Fibroblast of skin of left quadriceps (primary cell): ENCODE measurements at places on chromosomes 7 and 10.

- no peak for DNase-seq
Measured at GRCh38 chr7:91759205-91759863, 121.2 kb downstream of the MTERF1 start.

GRCh38 chr7:31919678-31920369 is 150.4 kb downstream of the PDE1C start:
- DNase-seq: no peak

- peak; percentile 33 for DNase-seq
Measured at GRCh38 chr7:43785420-43785819, 26.9 kb downstream of the BLVRA start.

DNA sequence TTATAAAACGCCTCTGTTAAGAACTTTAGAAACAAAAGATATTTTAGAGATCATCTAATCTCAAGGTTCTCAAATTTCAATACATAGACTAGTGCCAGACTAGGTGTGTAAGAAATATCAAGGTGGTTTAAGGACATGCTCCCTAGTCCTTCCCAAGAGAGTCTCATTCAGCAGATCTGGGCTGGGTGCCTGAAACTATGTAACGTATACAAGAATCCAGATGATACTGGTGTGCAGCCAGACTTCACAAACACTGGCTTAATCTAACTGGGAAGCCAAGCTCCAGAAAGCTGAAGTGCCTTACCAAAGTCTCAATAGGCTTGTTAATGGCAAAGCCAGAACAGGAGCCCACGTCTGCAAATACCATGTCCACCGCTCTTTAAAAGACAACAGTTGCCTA is 105.0 kb upstream of the AMPH start:
- no peak for DNase-seq

GRCh38 chr10:100531761-100532160 is 2.1 kb upstream of the NDUFB8 start:
- no peak for DNase-seq

DNA sequence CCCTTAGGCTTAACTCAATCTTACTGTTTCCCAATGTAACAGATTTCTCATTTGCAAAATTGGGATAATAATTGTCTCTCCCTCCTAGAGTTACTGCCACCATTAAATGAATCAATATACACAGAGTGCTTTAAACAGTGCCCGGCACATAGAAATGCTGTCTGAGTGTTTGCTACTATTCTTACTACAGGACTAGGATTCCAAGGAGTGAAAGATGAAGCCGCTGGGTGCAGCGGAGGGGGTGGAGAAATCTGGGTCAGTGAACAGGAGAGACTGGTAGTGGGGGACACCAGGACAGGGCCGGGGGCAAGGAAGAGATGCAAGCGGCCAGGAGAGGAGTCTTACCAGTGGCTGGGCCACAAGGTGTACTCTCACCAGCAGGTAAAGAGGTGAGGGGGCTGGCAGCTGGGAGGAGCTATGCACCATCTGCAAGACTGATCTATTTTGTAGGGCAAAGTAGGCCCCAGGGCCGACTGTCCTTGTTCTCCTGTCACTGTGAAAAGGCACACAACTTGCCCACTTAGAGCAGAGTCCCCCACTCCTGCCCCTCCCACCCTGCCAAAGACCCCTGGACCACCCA is 18.5 kb upstream of the PRRT4 start:
- no peak for DNase-seq

GRCh38 chr7:36145686-36146085 is 7.4 kb upstream of the EEPD1 start:
- DNase-seq: no peak

DNA sequence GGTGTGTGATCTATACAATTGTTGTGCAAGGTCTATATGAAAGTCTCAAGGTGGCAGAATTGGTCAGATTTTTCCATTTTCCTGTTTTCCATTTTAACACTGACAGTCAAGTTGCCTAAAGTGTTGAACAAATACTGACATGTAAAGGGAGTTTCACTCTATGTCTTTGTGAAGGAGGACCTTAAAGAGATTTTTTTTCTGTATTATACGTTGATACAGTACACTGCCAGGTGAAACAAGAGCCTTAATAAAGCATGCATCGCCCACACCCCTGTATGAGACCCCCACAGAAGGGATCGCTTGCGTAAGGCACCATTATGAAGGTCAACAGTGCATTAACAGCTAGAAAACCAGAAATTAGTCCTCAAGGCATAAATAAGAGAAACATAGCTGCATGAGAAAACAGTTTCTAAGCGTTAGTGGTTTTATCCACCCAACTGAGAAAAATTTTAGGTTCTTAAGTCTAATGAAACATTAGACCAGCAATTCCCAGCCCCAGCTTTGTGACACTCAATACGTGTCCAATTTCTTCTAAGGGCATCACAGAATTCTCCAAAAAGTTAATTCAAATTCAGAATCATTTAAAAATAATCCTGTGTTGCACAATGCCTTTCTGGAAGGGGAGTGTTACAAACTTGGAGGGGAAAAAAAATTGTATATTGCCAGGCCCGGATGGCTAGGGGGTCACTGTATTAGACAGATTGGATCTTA is 6.9 kb downstream of the KLF6 start:
- no peak for DNase-seq

DNA sequence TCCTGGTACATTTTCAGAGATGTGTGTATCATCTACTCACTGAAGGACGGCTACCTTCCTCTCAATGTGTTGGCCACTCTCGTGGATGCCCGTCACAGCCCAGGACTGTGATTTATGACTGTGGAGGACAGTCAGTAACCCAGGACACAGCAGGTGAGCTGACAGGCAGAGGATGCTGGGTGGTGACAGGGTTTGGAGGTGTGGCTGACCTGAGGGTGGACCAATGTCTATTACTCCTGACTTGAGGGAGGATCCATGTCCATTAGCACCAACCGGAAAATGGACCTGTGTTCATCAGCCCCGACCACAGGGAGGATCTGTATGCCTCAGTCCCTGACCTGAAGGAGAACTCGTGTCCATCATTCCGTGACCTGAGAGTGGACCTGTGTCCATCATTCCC is 96.1 kb downstream of the ADCY1 start:
- DNase-seq: no peak

- DNase-seq: no peak
Measured at GRCh38 chr7:43123457-43123856, 11.0 kb downstream of the HECW1 start.

DNA sequence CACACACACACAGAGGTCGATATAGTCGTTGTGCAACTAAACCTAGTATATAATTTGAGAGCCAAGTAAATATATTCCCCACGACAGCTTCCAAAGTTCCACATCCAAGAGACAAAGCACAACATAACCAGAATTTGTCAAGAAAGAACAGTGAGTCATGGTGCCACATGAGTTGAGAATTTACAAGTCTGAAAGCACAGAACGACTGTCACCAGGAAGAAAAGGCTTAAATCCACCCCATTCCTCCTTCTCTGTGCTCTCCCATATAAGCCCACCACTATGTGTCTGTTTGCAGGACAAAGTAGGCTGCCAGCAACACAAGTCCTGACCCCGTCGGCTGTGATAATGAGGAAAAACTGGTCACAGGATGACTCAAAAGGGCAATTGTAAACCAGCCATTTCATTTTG is 32.8 kb downstream of the GSAP start:
- DNase-seq: no peak

DNA sequence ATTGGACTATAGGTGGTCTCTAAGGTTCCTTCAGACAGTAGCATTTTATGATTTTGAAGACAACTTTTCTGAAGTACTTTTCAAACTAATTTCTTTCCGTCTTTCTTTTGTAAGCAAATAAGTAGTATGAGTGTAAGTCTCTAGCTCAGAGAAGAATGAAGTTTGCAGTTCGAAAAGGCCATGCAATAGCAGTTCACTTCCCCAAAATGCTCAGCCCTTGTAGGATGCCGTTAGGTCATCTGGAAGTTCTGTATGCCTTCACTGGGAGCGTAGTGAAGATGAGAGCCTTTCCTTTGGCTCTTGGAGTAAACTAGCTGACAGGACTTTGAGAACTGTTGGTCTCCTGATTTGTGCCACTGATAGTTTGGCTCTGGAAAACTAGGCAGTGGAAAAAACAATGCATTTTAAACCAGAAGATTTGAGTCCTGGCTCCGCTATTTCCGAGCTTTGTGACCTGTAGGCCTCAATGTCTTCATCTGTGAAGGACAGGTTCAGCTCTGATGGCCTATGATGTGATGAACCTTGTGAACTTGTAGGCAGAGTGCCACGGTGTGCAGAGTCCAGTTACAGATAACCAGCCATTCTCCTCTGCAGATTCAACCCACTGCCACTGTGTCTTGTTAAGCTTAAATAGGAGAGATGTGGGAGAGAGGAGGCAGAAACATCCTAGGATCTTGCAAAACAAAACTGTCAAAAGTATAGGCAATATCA is 18.8 kb downstream of the SGPL1 start:
- DNase-seq: no peak

- DNase-seq: no peak
Measured at GRCh38 chr10:58331646-58332045, 3.2 kb upstream of the UBE2D1 start.

GRCh38 chr10:78402591-78402990 is 368.9 kb downstream of the RPS24 start:
- no peak for DNase-seq

DNA sequence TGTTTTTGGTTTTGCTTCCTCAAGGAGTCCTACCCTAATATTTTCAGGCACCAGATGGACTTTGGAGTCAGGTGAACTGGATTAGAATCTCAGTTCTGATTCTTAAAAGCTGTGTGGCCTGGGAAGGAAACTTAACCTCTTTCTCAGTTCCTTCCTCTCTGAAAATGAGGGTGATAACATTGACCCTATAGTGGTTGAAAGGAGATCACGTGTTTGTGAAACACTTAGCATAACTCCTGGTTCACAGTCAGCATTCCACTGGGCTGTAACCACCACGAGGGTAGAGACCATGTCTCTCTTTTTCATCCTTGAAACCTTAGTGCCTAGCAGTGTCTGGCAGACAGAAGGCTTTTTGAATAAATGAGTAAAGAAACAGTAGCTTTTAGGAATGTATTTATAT is 16.7 kb downstream of the LSMEM1 start:
- no peak for DNase-seq

DNA sequence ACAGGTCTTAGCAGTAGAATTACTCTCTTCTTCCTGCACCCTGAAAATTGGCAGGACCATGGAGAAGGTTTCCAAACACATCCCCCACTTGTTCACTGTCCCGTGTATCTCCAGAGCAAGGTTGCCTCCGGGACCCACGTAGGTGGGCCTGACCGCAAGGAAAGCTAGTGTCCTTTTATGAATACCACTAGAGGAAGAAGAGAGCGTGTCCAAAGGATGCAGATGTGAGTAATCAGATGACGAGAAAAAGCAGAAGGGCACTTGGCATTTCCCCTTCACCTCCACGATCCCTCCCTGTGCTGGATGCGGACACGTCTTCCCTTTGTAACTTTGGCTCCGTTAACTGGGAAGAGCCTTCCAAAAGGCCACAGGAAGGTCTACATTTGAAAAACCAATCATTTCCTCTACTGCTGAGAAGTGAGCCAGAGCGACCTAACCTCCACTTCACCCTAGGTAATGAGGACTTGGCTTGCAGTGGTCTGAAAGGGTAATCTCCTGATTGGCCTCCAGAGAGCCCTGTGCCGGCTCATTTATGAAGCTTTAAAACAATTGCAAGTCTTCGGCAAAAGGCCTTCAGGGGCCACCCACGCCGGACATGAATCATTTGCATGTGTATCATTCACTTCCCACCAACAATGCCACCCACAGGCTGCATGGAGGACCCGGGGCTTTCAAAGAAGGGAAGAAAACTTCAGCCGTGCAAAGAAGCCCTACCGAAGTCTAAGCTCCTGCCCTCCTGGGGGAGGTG is 55.4 kb downstream of the LYZL1 start:
- no peak for DNase-seq

- DNase-seq: no peak
Measured at GRCh38 chr7:1290026-1290678, 57.5 kb downstream of the UNCX start.

- DNase-seq: no peak
Measured at GRCh38 chr7:20653636-20654035, 38.2 kb downstream of the ABCB5 start.

- no peak for DNase-seq
Measured at GRCh38 chr10:99369551-99369950, 40.4 kb downstream of the CNNM1 start.

GRCh38 chr7:69957661-69958060 is 359.4 kb downstream of the AUTS2 start:
- no peak for DNase-seq

- no peak for DNase-seq
Measured at GRCh38 chr7:81611040-81611439, 158.8 kb downstream of the HGF start.

DNA sequence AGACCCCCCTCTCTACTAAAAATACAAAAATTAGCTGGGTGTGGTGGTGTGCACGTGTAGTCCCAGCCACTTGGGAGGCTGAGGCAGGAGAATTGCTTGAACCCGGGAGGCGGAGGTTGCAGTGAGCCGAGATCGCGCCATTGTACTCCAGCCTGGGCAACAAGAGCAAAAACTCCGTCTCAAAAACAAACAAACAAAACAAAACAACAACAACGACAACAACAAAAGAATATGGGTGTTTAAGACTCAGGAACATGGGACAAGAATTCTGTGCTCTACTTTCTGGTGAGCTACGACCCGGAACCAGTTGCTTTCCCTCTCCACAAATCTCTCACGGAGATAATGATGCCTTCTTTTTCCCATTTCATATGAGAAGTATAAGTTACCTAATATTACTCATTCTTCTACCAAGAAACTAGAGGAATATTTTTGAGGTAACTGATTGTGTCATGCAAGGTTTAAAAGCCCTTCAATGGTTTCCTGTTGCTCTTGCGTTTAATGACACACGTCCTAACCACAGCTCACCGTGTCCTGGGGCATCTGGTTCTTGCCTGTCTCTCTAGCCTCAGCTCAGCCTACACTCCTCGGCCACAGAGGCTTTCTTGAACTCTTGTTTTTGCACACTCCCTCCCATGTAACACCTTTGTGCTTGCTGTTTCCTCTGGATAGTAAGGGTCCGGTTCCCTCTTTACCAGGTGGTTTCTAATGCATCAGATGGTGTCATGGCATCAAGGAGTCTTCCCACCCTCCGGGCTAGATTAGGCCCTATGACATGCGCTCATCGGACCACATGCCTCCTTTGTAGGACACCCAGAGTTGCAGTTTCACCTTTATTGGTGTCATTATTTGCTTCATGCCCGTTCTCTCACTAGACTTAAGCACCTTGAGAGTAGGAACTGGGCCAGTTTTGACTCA is 67.5 kb downstream of the PFKFB3 start:
- DNase-seq: no peak
